ENCODE measurements at places on chromosomes 16 and 17.
A peak's percentile ranks its signal among the peaks of the same experiment; 100 is the strongest.

DNA sequence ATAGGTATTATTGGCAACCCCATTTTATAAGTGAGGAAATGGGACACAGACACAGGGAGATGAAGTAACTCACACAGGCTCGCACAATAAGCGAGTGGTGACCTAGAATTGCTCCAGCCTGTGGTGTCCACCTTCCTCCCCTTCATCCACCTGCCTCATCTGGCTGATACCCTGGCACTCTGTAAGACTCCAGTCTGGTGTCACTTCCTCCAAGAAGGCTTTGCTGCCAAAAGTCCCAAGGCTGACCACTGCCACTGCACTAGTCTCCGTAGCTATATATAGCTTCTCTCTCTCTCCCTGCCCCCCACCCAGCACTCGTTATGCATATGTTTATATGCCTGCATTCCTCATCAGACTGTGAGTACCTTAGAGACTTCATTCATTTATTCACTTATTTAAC, 66.1 kb upstream of the SREBF1 start:
- no peak for DNase-seq

DNA sequence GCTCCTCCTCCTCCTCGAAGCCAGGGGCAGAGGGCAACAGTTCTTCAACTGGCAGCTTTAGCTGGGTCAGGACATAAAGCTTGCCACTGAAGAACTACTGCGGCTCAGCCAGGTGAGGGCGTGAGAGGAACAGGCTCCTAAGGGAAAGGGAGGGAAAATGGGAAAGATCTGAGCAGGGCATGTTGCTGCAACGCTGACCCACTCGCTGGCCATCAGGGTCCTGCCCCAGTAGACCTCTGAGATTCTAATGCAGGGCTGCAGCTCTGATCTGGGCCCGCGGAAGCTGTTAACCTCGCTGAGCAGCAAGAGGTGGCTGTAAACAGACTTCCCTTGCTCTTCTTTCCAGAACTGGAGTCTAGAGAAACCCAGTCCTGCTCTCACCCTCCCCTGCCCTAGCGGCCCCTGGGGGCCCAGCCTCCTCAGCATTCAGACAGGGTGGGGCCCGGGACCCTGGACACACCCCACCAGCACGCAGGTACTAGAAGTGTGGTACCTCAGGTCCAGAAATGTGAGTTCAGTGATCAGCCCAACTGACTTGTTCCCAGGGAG, 3.8 kb upstream of the TLCD2 start:
- DNase-seq = no peak

GRCh38 chr16:73006026-73006425, 41.9 kb downstream of the ZFHX3 start:
- DNase-seq = no peak

DNA sequence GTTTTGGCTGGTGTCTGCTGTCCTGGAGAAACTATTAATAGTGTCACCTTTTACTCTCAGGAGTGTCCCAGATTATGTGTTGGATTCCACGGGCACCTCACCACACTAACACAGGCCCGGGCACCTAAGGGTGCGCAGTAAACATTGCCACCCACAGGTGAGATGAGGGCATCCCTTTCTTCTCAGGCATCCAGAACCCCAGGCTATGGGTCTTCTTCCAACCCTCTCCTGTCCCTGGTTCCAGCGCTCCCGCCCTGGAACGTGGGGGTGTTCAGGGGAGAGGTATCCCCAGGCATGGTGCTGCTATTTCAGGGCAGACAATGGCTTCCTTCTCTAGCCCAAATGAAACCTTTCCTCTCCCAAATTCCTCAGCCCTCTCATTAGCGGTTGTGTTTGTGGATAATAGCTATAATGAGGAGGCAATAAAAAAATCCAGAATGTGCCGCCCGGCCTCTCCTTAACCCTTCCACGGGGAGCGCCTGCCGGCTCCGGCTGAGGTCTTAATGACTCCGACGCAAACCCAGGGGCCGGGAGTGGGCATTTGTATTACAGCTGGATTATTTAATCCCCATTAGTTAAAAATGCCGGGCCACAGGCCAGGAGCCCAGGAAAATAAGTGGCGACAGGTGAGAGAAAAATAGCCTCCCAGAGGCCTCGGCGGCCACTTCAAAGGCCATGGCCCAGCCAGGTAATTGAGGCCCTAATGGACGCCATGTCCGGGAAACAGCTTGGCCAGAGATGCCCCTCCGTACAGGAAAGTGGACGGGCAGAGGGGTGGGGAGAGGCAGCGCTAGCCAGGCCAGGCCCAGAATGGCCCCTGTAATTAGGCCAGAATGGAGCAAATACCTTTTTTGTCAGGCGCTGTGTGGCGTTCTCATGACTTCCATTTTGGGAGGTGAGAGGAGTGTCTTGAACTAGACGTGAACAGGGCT, 102.8 kb downstream of the IRX5 start:
- peak; percentile 11 for DNase-seq

DNA sequence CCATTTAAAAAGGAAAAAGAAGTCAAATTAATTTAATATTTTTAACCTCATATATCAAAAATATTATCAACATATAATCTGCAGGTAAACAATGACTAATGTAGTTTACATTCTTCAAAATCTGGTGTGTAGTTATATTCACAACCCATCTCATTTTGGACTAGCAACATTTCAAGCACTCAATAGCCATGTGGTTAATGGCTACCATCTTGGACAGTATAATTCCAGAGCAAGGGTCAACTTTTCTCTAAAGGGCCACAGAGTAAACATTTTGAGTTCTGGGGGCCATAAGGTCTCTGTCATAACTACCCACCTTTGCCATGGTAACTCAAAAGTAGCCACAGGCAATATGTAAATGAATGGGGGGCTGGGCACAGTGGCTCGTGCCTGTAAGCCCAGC, 153.9 kb downstream of the PARN start:
- DNase-seq = no peak

- no peak for DNase-seq
Observed at GRCh38 chr17:13631529-13631928, 29.8 kb upstream of the HS3ST3A1 start.

GRCh38 chr17:51064061-51064735, 56.5 kb downstream of the SPAG9 start:
- no peak for DNase-seq

DNA sequence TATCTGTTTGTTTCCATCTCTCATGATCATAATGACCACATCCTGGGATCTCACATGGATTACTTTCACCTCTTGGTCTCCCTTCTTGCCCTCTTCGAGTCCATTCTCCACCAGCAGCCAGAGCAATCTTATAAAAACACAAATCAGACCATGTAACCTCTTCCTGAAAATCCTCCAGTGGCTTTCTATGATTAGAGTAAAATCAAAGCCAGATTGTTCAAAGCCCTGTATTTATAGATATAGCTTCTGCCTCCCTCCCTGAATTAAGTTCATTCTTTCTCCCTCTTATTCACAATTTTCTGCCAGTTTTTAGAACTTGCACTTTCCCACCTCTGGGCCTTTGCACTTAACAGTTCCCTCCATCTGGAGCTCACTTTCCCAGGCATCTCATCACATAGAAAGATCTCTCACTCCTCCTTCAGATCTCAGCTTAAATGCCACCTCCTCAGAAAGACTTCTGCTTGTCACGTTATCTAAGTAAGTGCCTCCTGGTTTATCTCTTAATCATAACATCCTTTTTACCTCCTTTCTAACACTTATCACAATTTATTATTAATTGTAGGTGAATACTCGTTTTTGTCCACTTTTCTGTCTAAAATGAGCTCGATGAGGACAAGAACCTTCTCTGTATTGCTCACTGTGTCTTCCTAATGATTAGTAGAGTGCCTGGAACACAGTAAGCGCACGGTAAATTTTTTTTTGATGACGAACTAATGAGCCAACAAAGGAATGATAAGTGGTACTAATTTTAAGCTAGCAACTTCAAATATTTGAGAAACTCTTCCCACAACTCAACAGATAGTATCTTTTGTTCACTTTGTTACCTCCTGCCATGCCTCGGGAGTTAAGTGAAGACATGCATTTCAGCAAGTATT, 80.5 kb downstream of the CYB561 start:
- DNase-seq = no peak

DNA sequence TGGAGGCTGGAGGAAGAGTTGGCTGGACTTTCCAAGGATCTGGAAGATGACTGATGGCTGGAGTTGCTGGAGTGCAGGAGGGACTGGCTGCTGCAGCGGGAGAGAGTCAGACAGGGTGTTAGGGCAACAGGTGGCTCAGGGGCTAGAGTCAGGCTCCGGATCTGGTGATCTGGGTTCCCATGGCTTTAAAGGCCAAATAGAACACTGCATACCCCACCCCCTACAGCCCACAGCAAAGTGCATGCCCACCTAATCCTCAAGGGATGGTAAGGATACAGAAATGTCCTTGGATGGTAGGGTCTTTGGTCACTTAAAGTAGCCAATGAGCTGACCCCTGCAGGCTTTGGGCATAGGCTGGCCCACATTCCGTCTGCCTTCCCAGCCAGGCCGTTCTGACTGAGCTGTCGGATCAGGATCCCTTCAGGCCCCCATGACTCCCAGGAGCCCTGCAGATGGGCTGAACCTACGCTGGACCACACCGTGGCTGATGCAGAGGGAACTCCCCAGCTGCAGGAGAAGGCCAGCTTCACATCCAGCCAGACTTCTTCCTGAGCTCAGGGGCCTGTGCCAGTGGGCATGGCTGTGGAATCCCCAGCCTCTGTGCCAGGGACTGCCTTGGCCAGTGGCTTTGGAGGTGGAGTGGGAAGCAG, 13.9 kb downstream of the TNS4 start:
- DNase-seq = no peak

GRCh38 chr16:83994087-83994486, 26.0 kb downstream of the NECAB2 start:
- DNase-seq = no peak

DNA sequence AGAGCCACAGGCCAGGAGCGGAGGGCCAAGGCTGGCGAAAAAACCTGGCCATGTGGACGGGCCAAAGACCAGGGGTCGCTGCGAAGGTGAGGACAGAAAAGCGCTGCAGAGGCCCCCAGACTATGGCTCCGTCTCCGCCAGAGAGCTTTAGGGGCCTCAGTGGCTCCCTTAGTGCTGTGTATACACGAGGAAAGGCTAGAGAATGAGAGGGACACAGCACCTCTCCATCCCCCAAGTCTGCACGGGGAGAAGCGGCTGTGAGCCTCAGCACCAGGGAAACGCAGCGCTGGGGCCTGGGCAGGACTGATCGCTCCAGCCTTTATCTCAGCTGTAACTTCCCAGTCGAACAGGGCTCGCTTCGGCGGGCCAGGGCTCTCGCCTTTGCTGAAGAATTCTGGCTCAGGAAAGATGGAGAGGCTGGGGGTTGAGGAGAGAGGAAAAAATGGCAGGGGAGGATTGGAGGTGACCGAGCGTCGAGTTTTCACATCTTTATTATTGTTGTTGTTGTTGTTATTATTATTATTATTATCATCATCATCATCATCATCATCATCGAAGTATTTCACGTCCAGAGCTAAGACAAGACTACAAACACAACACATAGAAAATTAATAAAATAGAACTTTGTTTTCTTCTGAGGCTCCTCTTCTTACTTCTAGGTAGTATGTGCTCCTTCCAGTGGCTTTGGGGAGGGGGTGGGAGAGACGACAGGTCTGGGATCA, 1.9 kb upstream of the HOXB5 start:
- no peak for DNase-seq

DNA sequence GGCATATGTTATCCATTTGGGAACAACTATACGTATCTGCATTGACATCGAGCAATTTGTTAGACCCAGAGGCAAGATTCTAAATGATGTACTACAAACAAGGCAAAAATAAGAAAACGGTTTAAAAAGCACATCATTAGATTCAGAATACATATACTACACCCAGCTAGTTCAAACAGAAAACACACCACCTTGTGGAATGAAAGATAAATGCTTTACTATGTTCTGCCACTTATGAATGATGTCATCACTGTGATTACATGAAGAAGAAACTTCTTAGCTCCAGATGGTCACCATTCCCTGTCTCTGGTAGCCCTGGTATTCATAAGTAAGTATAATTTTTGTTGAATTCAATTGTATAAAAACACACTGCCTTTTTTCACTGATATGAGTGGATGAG, 7.8 kb downstream of the NACA2 start:
- no peak for DNase-seq

DNA sequence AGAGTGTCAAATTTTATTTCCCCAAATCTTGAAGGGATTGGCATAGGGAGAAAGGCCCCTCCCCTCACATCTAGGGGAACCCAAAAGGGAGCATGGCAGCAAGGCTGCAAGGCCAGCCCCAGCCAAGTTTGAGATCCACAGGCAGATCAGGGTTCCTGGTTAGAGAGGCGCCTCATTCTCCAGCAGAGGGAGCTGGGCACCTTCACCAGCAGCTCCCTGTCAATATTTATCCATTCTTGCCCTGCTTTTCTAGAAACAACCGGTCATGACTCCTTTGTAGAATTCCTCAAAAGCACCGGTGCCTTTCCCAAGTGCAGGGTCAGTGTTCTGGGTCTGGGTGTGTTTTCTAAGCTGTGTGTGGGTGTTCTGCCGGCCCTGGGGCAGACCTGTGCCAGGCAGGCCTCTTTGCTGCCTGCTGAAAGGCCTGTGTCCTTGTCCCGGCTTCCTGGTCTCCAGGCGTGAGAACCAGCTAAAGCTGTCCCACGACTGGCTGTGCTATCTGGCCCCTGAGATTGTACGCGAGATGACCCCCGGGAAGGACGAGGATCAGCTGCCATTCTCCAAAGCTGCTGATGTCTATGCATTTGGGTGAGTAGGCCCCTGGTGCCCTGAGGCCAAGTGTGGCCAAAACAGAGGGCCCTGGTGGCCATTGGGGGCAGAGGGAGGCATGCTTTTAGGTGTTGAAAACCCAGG, 21.2 kb upstream of the LGALS9 start:
- no peak for DNase-seq

DNA sequence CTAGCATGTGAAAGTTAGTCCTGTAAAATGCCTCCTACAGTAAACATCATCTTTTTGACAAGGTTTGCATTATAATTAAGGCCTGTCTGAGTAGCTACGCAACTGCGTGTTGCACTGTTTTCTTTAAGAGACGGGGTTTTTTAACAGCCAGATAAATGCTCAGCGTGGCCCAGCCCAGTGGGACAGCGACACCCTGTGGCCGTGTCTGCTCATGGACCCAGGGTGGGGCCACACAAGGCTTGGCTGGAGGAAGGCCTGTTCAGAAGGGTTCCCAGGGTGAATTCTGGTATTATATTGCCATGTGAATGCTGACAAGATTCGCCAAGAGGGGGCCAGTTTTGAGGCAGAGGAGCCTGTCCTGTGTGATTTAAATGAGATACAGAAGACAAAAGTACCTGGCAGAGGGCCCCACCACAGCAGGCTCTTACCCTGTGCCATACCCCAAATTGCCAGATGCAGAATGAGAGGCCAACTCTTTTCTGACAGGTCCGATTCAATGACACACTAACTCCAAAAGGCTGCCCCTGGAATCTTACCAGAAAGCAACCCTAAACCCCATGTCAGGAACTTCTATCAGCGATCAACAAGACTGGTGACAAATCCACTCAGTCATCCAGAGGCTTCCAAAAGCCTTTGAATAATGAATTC, 65.9 kb upstream of the IRX6 start:
- DNase-seq = no peak

- no peak for DNase-seq
Observed at GRCh38 chr16:626787-627453, 3.9 kb upstream of the WFIKKN1 start.

DNA sequence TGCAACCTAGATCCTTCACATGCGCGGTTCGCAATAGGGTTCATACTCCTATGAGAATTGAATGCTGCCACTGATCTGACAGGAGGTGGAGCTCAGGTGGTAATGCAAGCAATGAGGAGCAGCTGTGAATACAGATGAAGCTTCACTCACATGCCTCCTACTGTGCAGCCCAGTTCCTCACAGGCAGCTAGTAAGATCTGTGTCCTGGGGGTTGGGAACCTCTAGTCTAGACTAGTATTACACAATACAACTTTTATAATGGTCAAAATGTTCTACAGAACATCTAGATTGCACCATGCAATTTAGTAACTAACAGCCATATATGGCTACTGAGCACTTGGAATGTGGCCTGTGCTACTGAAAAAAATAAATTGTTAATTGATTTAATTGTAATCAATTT, 26.7 kb downstream of the ABCA5 start:
- no peak for DNase-seq

Data from NCI-H1105 (cell line).